ENCODE measurements at places on chromosomes 1 and 21.

DNA sequence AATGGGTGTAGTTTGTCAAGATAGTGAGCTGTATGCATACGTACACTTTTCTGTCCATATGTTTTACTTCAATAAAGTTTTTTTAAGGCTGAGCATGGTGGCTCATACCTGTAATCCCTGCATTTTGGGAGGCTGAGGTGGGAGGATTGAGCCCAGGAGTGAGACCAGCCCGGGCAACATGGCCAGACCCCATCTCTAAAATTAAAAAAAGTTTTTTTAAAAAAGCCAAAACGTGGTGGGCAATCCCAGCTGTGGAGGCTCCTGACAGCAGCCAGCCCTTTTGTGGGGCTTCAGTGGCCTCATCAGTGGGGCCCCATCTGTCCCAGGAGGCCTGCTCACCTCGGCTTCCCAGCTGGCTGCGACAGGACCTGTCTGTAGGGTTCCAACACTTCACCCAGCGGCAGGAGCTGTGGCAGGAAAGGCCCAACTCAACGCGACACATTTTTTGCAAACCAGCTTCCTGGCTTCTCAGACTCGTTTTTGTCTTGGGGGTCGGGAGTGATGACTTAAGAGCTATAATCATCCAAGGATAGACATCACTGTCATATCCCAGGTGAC is 56.9 kb upstream of the LBR start:
- DNase-seq = no peak

DNA sequence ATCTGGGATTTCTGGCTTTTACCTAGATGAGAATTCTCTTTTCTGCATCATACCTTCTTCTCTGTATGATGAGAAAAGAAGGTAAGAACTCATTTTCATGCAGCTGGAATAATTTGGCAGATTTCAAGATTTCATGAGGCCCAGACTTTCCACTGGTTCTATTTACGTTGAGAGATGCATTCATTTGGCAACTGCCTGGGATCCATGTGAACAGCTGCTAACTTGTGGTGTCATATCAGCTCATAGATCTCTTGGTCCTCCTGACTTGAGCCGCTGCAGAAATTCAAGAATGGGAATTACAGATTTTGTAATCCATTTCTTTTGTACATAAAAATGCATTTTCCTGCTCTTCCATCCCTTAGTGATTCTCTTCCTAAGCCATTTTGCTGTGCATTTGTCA is 17.1 kb upstream of the C1orf87 start:
- no peak for DNase-seq

GRCh38 chr1:107572674-107573211 is 392.2 kb downstream of the VAV3 start:
- no peak for DNase-seq

GRCh38 chr1:182803846-182804245 is 14.3 kb downstream of the NPL start:
- DNase-seq = no peak

Data from activated naive CD4-positive, alpha-beta T cell (primary cell).